GM04503 (cell line): ENCODE measurements at places on chromosomes 6 and 20.

DNA sequence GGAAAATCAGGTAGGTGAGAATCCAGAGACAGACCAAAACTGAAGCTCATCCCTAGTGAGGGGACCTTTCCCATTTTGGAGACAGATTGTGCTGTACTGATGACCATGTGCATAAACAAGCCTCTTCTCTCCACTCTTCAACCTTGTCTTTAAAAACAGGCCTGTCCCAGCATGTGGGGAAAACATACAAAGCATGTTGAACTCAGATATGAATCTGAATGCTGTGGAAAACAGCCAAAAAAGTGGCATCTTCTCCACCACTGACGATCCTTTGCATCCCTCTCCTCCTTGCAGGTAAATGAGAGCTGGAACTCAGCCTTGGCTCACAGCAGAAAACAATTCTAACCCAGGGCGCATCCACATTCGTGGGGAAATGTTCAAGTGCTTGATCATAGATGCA, 123.7 kb upstream of the FOXQ1 start:
- no peak for DNase-seq

- DNase-seq: no peak
Measured at GRCh38 chr6:85473748-85474147, 23.9 kb downstream of the NT5E start.

GRCh38 chr6:13027207-13027606, 301.1 kb downstream of the TBC1D7 start:
- no peak for DNase-seq

DNA sequence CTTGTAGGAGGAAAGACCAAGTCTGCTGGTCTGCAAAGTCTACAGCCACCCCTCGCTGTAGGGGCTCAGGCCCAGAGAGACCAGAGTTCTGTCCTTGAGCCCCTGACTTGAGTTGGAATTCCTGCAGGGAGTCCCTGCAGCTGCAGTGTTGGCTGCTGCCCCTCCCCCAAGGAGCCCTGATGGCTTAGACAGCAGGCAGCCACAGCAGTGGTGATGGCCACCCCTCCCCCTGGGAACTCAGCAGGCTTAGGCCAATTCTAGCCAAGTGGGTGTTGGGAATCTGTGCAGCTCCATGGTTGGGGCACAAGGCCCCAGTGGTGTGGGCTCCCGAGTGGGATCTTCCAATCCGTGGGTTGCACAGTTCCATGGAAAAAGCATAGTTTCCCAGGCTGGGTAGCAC, 345.4 kb downstream of the CD109 start:
- no peak for DNase-seq

DNA sequence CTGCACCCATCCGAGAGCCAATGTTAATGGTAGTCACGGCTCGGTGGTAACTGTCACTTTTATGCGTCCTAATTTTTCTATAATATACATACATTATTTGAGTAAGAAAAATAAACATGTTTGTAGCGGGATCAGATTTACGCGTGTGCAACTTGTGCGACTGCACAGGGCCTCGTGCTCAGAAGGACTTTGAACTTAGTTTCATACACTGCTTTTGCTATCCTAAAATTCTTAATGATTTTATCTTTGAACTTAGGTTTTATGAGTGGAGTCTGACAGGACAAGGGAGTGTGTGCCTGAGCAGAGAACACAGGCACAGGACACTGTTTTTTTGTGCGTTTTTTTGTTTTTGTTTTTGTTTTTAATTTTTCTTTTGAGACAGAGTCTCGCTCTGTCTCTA, 189.7 kb downstream of the NFATC2 start:
- DNase-seq: no peak

DNA sequence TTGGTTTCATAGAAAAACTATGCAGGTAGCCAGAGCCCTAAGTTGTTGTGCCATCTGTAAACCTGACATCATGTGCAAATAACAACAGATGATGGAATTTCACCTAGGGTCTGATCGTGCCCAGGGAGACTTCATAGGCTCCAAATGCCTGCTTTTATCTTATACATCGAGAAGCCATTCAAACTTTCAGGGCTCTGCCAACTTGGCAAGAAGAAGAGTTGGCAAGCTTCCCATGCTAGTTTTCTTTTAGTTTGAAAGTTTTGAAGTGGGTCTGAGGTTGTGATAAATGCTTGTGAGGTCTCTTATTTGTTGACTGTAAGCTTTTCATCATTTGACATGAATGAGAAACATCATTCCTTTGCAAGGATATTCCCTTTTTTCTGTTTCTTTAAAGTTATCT, 175.4 kb upstream of the FLRT3 start:
- no peak for DNase-seq

DNA sequence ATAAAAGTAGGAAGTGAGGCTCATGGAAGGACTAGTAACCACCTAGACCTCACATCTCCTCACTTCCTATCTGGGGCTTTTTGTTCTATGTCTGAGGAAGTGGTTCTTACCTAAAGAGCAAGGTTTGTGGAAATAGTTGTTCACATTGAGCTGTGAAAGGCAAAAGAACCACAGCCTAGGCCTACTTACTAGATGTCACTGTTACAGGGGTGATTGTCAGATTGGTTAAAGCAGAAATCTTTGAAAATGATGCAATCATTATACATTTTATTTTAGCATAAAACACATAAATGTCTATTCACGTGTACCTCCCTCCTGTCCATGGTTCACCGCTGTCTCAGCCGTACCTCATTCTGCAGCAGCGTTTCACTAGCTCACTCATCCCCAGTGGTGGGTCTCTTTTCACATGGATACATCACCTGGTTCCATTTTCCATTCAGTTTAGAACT, 268.8 kb downstream of the TMEM242 start:
- DNase-seq: no peak

- no peak for DNase-seq
Measured at GRCh38 chr20:2747676-2748235, 52.7 kb downstream of the CPXM1 start.

DNA sequence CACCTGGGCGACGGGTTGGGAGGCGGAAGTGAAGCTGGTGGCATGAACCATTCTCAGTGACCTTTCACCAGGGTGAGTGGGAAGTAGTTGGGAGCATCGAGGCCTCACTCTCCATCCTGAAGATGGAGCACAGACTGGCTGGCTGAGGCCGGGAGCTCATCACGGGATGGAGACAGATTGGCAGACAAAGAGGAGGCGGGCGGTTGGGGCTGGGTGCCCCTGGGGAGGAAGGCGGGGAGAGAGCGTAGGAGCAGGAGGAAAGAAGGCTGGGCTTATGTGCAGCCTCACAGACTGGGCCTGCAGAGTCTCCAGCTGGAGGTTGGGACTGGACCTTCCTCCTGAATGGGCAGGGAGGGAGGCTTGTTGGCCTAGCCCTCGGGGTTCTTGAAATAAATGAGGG, 44.2 kb upstream of the SCRT2 start:
- no peak for DNase-seq

GRCh38 chr20:63196768-63197470, 19.0 kb downstream of the YTHDF1 start:
- DNase-seq: no peak

DNA sequence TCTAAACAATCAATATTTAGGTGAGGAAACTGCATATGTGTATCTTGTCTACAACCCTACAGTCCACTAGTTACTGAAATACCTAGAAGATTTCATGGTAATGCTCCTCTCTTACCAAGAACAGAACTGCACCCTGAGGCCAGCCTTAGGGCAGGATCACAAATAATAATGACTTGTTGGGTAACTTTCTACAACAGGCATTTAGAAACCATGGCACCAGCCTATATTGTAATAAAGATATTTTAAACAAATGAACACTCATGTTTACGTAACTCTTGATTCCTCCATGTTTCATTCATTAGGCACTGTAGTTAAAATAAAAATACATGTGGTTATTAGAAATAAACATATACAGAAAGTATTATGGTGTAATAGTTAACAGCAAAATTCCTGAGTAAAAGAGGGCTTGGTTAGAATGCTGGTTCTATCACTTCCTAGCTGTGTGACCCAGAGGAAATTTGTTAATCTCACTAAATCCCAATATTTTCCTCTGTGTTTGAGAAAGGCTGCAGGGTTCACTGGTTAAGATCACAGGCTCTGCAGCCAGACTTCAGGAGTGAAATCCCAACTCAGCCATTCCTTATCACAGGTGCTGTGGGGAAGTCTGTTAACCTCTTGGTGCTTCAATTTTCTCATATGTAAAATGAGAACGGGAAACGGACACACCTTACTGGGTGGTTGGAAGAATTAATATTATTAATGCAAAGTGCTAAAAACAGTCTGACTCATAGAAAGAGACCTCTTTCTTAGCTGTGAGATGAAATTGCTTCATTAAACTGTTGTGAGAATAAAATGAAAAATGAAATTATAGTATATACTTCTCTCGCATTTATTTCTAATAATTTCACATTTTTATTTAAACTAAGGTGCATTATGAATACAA, 8.5 kb downstream of the HMGN3 start:
- DNase-seq: no peak

- no peak for DNase-seq
Measured at GRCh38 chr20:32484225-32484957, 100.7 kb downstream of the NOL4L start.

DNA sequence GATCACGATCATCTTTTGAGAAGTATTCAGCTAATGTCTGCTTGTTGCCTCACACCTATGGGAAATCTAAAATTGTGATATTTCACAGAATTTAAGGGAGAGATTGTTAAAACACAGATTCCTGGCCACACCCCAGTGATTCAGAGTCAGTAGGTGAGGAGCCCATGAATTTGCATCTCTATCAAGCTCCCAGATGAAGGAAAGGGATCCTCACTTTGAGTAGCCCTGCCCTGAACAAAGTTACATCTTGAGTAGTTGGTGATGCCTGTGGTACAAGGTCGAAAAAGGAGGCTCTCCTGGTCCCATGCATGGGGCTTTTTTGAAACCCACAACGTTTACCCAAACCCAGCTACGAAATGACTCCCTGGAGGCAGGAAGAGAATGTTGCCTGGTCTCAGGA, 79.5 kb downstream of the PAK5 start:
- DNase-seq: no peak

- DNase-seq: no peak
Measured at GRCh38 chr6:168270274-168271172, 49.1 kb downstream of the DACT2 start.
